ENCODE measurements at places on chromosomes 1 and 21.
A peak's percentile ranks its signal among the peaks of the same experiment; 100 is the strongest.

GRCh38 chr1:172002725-172003345 is 161.5 kb downstream of the DNM3 start:
- DNase-seq, result peak; percentile 70

- DNase-seq, result peak; percentile 31
Measured at GRCh38 chr1:19400875-19401534, 84.3 kb downstream of the CAPZB start.

DNA sequence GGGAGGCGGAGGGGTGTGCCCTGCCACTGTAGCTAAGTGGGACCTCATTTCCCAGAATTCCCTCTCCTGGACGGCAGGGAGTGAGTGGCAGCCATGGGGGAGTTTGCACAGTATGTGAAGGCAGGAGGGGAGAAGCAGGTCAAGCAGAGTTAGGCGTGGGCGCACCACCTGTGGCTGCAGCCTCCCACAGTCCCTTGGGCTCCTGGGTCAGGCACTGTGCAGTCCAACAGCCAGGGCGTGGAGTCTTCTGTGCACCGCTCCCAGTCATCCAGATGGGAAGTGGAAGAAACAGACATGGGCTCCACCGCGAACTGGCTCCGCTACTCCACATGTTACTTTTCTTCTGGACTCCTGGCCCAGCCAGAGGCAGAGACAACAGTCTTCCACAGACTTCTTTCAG is 85.4 kb upstream of the TIAM1 start:
- DNase-seq, result no peak

- DNase-seq, result no peak
Measured at GRCh38 chr1:47784497-47784822, 212.7 kb downstream of the TRABD2B start.

DNA sequence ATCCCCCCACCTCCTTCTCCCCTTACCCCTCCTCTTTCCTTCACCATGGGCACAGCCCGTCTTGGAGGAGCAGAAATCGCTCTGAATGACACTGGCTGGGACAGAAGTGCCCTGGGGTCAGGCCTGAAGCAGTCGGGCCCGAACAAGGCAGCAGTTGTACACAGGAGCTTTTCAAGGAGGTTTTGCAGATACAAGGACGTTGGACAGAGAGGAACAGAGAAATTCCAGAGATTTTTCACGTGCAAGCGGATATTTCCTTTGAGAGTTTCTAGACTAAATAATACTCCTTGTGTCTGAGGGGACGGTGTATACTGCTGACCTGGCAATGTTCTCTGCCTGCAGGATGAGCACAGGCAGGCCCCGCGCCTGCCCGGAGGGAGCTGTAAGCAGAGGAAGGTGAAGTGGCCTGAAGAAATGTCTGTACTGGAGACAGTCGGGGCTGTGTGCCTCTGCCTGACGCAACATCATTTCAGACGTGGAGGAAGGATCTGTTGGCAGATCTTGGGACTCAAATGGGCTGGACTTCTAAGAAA is 95.3 kb upstream of the SLC25A33 start:
- DNase-seq, result peak; percentile 79

GRCh38 chr1:55117941-55118340 is 78.6 kb downstream of the PCSK9 start:
- no peak for DNase-seq

DNA sequence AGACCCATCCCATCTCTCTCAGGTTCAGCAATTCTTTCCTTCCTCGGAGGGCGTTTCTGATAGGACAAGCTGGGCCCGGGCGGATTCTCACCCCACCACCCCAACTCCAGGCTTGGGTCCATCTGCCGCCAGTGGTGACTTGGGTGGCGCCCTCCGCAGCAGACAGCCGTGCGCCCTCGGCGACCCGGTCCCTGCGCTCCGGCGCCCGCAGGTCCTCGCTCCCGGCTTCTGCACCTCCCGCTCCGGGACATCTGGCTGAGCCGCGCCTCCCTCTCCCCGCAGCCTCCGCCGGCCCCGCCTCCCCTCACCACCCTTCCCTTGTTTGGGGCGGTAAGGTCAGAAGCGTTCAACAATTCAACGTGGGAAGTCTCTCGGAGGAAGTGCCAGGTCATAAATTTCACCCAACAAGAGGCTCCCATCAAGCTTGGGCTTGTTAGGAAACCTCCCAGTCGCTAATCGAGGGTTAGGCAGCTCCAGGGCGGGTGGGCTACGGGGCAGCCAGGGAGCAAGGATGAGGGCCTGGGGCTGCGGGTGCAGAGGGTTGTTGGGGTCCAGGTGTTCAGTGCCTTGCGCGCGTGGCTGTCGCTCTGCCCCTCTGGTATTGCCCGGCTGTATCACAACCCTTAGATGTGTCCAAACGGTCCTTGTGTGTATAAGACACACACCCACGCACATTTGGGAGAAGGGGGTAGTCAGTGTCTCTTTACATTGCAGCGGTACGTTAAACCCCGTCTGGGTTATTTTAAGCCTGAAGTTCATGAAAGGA is 39.8 kb downstream of the OLIG1 start:
- DNase-seq, result no peak
